ENCODE measurements at places on chromosomes 1 and 21.

DNA sequence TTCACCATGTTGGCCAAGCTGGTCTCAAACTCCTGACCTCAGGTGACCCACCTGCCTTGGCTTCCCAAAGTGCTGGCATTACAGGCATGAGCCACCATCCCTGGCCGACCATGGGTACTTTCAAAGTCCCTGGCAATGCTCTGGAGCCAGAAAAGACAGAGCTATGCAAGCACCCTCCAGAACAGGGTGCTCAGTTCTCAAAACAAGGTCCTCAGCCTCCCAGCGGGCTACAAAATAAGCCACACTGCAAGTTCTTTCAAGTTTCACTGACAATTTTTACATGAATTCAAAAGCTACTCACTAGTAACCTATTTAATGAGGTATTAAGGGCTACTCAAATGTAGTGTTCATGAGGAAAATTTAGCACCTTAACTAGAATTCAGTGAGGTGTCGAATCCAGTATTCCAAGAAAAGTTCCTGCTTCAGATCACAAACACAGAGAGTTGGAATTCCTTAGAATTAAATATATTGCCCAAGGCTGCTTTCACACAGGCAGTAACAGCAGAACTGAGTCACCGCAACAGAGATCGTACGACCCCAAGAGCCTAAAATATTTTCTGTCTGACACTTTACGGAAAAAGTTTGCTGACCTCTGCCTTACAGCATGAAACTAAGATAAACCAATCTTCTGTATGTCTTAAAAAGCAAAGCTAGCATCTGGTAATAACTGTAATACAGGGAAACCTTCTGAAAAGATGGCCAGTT, 60.7 kb downstream of the HSF2BP start:
- no peak for DNase-seq

GRCh38 chr1:38266197-38266520, 219.6 kb upstream of the POU3F1 start:
- no peak for DNase-seq

- DNase-seq, result no peak
Observed at GRCh38 chr1:154353460-154353904, 28.2 kb downstream of the ATP8B2 start.

DNA sequence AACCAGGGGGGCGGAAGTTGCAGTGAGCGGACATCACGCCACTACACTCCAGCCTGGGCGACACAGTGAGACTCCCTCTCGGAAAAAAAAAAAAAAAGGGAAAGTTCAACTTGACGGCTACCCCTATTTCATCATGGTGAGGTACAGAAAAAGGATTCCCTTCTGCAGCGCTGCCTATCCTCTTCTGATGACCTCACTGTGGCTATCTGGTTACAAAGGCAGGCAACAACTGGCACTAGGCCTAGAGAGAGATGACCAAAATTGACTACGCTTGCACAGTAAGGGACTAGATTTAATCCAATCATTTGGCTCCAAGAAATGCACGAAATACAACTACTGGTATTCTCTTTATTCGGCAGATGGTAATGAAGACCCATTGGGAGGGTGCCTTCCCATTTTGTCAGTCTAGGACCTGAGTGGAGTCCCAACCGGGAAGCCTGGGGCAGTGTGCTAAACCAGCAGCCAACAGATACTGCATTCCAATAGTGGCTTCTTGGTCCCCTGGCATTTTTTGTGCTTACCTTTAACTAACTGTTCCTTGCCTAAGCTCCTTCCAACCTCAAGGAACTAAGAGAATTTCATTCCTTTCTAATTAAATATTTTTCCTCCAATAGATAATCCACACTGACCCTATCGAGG, 36.6 kb downstream of the ITPKB start:
- DNase-seq, result no peak

DNA sequence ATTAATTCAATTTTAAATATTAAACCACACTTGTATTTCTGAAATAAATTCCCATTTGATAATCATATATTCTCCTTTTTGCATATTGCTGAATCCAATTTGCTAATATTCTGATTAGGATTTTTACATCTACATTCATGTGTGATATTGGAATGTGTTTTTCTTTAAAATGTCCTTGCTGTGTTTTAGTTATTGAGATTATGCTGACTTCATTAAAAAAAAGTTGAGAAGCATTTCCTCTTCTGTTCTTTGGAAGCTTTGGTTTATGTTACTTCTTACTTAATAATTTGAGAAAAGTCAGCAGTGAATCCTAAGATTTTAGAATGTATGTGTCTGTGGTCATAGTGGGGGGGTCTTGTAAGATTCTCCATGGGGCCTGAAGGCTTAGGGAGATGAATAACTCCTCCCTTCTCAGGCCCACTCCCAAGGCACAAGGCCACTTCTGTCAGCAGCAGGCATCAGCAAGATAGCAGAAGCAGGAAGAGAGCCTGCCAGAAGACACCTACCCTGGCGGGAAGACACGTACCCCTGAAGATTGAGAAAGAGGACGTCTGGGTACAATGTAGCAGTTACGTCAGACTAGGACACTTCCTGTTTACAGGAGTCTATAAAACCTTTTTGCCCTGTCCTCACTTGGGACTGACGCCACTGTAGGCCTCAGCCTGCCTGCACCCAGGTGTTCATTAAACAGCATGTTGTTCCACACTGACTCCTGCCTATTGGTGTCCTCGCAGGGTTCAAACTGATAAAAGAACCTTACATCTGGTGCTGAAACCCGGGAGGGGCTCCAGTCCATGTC, 56.9 kb downstream of the ODF2L start:
- DNase-seq, result no peak

GRCh38 chr21:42858185-42858847, 21.0 kb downstream of the WDR4 start:
- no peak for DNase-seq

DNA sequence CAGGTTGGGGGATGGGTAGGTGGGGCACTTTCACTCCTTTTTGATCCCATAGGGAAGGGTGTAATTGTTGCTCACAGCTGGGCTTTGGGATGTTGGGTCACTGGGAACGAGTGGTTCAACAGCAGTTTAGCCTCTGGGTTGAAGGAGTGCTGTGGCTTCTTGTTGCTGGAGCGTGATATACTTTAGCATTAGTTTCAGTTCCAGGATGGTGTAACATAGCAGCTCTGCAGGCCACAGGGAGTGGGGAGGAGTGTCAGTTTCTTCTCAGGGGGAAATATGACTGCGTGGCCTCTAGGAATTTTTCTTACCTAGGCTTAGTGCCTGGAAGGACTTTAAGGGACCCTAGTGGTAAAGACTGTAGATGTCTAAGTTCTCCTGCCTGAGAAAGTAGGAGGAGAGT, 1105.3 kb upstream of the TMPRSS15 start:
- no peak for DNase-seq
